ENCODE measurements at places on chromosomes 1 and 21.

- DNase-seq: peak; percentile 76
Measured at GRCh38 chr1:41416552-41417334, 55.5 kb downstream of the FOXO6 start.

DNA sequence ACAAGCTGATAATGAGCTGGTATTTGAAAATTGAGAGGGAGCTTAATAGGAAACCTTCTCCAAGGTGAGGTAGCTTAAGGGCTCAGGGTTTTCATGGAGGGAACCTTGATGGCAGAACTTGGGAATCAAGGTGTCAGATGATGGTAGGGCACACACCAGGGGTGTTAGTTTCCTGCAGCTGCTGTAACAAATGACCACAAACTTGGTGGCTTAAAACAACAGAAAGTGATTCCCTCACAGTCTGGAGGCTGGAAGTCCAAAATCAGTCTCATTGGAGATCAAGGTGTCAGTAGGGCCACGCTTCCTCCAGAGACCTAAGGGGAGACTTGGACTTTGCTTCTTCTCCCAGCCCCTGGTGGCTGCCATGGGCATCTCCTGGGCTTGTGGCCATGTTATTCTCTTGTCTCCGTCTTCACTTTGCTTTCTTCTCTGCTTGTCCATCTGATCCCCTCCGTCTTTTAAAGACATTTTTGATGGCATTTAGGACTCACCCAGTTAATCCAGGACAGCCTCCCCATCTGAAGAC, 45.5 kb downstream of the HUNK start:
- no peak for DNase-seq

GRCh38 chr1:29793653-29794348, 557.5 kb downstream of the PTPRU start:
- no peak for DNase-seq

DNA sequence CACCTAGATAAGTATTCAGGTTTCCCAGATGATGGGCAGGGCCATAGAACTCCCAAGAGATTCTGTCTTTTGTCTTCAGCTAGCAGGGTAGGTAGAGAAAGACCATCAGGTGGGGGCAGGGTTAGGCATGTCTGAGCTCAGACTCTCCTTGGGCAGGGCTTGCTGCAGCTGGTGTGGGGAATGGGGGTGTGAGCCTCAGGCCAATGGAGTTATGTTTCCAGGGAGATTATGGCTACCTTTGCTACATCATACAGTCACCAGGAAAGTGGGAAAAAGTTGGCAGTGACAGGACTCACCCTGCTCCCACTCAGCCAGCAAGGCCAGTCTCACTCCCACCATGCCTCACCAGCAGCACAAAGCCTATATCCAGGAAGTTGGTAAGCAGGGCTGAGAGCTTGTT, 77.8 kb downstream of the DRAM2 start:
- no peak for DNase-seq

GRCh38 chr1:203401199-203401877, 50.4 kb upstream of the FMOD start:
- DNase-seq: no peak

DNA sequence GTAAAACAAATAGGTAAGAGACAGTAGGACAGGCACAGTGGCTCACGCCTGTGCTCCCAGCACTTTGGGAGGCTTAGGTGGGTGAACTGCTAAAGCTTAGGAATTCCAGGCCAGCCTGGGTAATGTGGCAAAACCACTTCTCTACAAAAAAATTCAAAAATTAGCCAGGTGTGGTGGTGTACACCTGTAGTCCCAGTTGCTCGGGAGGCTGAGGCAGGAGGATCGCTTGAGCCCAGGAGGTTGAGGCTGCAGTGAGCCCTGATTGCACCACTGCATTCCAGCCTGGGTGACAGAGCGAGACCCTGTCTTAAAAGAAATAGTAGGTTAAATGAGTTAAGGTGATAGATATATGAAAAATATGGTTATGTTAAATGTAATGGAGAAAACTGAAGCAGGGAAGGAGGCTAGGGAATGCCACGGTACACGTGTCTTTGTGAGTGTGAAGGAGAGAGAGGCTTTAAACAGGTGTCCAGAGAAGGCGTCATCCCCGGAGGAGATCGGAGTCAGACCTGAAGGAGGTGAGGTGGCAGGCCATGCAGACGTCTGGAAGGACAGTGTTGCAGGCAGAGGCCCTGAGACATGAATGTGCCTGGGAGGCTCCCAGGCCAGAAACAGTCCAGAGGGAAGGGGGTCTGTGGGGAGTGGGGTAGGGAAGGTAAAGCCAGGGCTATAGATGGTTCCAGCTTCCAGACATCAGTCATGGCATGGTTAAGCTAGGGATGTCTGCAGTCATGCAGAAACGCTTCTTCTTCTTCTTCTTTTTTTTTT, 7.2 kb upstream of the RIPPLY3 start:
- DNase-seq: no peak

GRCh38 chr1:38132681-38133080, 86.1 kb upstream of the POU3F1 start:
- DNase-seq: no peak
